ENCODE measurements at places on chromosomes 1 and 21. TPM values are rescaled to one million over a fixed set of nuclear protein-coding genes. Genes with fewer than 3 reads are reported as not detected.

SLC16A4 gene
- 0.46 TPM for total RNA-seq

C4BPB gene
- not detected for total RNA-seq

ANKRD34A gene
- 0.22 TPM for total RNA-seq

CYYR1 gene
- total RNA-seq = 27.5 TPM

- DNase-seq = no peak
Observed at GRCh38 chr1:194175251-194175650, 988.8 kb upstream of the B3GALT2 start.

DNA sequence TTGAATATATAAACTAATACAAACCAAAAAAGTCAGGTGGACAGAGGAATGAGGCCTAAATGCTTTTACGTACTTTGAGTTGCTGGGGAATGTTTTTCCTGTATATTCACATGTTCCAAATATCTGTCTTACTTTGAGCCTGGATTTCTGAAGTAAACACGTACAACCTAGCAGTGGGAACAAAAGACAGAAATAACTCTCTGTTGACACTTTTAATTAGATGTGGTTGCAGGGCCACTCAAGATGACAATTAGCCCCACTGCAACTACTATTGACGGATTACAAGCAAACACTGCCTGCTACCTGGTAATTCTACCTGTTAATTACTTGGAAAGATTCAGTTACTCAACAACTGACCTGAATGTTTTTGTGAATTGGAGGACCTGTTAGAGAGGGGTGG, 196.9 kb downstream of the TTLL7 start:
- DNase-seq = no peak

DNA sequence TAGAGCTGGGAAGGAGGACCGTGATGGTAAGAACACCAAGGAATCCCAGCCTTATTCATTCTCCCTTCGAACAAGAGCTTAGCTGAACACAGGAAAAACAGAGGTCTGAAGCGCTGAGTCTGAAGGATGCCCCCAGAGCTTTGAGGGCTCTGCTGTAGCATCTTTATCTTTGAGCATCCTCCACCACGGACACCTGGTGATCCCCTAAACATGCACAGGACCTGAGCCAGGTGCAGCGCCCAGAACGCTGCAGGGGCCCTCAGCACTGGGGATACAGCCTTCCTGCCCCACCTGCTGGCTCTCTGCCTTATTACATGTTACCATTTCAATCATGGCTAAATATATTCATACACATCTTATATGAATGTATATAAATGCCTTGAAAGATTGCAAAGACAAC, 7.7 kb upstream of the GPATCH4 start:
- peak; percentile 28 for DNase-seq

DNA sequence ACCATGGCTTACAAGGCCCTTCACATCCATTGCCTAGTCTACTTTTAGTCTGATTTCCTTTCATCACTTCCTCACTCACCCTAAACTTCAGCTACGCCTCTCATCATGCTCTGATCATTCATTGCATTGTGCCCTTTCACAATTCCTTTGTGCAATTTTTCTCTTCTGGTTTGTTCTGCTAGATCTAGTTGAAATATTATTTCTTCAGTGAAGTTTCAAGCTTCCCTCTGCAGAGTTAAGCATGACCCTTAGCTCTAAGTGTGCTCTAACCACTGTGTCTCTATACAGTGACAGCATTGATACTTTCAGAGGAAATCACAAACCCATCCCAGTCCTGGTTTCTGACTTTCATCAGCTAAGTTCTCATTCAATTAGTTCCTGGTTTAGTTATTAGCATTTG, 166.1 kb downstream of the PLA2G4A start:
- DNase-seq = no peak

DNA sequence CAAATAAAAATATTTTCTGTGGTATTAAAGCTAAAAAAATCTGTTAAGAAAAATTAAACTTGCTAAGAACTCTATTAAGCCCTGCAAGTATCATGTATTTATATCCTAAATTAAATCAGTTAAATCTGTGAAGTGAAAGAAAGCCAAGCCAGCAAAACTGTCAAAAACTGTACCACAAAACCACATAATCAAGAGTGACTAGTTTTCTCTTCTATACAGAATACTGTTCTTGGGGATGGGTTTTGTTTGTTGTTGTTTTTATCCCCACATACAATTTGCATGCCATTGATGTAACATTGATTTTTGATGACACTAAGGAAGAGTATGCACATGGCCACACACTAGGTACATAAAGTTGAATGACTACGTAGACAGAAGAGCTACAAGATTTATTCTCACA, 20.4 kb downstream of the DPH5 start:
- no peak for DNase-seq

DNA sequence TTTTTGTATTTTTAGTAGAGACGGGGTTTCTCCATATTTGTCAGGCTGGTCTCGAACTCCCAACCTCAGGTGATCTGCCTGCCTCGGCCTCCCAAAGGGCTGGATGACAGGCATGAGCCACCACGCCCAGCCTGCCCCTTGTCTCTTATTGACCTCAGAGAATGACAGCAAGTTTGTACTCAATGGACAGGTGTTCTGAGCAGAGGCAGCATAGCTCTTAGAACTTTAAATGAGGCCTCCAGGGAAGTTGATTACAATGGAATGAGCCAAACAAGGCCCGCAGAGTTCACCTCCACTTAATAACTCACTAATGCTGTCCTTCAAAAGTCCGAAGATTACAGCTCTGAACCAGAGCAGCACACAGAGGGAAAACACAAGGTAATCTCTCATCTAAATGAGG, 10.9 kb downstream of the TMPRSS2 start:
- no peak for DNase-seq

DNA sequence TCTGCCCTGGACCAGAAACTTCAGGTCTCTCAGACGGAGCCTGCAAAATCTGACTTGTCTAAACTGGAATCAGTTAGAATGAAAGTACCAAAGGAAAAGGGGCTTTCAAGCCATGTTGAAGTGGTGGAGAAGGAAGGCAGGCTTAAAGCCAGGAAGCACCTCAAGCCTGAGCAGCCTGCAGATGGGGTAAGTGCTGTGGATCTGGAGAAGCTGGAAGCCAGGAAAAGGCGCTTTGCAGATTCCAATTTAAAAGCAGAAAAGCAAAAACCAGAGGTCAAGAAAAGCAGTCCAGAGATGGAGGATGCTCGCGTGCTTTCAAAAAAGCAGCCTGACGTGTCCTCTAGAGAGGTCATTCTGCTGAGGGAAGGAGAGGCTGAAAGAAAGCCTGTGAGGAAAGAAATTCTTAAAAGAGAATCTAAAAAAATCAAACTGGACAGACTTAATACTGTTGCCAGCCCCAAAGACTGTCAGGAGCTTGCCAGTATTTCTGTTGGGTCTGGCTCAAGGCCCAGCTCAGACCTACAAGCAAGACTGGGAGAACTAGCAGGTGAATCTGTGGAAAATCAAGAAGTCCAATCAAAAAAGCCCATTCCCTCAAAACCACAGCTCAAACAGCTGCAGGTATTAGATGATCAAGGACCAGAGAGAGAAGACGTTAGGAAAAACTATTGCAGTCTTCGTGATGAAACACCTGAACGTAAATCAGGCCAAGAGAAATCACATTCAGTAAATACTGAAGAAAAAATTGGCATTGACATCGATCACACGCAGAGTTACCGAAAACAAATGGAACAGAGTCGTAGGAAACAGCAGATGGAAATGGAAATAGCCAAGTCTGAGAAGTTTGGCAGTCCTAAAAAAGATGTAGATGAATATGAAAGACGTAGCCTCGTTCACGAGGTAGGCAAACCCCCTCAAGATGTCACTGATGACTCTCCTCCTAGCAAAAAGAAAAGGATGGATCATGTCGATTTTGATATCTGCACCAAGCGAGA, 46.6 kb downstream of the ZBTB17 start:
- no peak for DNase-seq

- no peak for DNase-seq
Observed at GRCh38 chr1:42824481-42825035, 7.4 kb upstream of the SVBP start.

DNA sequence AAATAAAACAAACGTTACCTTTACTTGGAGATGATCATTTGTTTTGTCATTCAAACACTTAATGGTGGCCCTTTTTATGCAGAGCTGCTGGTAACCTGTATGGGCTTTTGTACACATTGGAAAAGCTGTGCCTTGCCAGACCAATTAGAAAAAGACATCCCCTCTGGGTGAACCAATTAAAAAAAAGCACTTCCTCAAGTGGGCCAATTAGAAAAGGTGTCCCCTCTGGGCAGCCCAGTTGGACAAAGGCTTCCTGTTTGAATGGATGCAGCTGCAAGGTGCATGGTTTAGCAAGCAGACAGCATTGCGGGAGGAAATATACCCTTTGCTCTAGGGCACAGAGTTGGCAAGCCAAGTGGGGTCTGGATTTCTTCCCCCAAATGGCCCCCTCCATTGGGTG, 21.6 kb downstream of the HUNK start:
- no peak for DNase-seq

- DNase-seq = peak; percentile 92
Observed at GRCh38 chr1:17236779-17237560, 11.9 kb upstream of the PADI3 start.

GRCh38 chr1:69572921-69573320, 5.2 kb downstream of the LRRC7 start:
- DNase-seq = no peak

GRCh38 chr21:27803571-27803970, 836.7 kb upstream of the ADAMTS5 start:
- DNase-seq = no peak

GRCh38 chr1:159953536-159954515, at the start of gene SLAMF9:
SLAMF9 (minus strand) TSS chr1:159954237; CDS start chr1:159954137, 100 bp downstream.
- DNase-seq = no peak

DNA sequence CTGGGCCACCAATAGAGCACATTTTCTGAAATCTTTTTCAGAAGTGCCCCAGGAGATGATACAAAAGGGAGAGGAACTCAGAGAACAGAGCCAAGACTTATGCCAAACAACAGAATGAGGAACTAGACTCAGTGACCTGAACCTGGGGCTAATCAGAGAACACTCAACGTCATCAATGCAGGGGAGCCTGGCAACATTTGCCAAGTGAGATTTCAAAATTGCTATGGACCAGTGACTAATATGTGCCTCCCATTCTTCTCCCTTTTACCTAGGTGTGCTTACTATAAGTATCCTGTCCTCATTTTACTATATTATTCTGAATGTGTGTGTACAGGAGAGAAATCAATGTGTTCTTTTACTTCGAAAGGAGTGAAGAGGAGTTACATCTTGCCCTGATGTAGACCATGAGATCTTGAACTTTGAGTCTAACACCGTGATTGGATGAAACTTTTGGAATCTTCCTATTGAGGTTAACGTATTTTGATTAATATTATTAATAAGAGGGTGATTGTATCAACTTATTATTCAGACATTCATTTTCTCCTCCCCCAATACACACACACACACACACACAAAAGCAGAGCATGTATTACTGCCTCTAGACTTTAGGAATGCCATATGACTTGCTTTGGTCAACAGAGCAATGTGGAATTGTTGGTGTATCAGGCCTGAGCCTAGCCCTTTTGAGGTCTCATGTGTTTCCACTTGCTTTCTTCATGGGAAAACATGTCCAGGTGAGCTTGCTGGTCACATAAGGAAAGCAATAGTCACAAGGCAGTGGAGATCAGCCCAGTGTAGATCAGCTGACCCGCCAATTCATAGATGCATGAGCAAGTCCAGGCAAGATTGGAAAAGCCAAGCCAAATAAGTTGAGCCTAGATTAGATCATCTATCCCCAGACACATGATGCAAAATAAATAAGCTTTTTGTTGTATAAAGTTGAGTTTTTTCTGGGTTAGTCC, 80.3 kb upstream of the ETS2 start:
- no peak for DNase-seq

- DNase-seq = no peak
Observed at GRCh38 chr1:25702101-25702775, 85.6 kb downstream of the MAN1C1 start.

DNA sequence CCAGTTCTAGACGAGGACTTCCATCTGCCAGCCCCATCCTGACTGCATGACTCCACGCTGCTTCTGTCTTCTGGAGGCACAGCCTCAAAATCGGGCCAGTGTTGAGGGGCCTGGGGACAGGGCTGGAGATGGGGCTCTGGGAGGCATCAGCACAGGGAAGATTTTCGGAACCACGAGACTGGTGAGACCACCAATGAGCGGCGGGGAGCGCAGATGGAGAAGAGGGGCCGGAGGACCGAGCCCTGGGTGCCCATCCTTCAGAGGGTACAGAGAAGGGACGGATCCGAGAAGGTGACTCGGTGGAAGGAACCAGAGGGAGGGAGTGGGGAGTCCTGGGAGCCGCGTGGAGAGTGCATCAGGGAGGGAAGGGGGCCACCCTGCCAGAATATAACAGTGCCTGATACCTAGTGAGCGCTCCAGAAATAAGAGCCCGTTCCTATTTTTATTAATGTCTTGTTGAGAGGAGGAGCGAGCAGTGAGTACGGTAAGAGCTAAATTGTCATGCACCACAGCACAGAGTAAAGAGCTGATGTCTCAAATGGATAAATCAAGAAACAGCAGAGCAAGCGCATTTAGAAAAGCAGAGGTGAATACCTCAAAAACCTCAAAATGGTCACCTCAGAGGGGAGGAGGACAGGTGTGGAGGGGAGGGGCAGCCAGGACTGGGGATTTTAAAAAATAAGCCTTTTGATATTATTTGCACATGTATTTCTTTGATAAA, 26.2 kb upstream of the KIF26B start:
- DNase-seq = no peak

DNA sequence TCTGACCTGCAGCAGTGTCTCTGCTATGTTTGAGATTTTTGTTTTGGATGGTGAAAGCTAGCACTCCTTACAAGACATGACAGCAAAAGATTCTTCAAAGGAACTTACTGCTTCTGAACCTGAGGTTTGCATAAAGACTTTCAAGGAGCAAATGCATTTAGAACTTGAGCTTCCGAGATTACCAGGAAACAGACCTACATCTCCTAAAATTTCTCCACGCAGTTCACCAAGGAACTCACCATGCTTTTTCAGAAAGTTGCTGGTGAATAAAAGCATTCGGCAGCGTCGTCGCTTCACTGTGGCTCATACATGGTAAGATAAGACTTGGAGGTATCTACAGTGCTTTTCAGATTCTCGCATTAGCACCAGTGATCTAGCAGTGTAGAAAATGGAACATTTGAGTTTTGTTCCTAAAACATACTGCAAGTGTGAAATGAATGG, 200.2 kb downstream of the PDE4B start:
- no peak for DNase-seq

- DNase-seq = no peak
Observed at GRCh38 chr1:110634455-110635311, 28.5 kb upstream of the KCNA2 start.

- DNase-seq = no peak
Observed at GRCh38 chr1:219331424-219331823, 157.7 kb downstream of the LYPLAL1 start.

- DNase-seq = no peak
Observed at GRCh38 chr21:34807146-34807880, 138.5 kb downstream of the CLIC6 start.

DNA sequence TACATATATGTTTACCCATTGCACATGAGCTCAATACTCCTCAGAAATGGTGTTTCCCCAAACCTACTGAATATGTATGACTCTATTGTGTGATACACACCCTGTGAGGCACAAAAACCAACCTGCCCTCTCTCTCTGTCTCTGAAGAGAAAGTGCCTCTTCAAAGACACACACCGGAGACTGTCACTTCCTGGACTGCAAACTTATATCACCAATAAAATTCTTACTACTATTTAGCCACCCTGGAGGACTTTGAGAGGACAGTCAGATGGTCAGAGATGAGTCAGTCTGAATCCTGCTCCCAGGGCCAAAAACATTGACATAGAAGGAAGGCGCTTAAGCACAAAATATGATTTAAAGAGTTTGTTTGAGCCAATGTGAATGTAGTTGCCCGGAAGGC, 110.4 kb downstream of the PPIAL4G start:
- no peak for DNase-seq
